Lung (tissue), 17 donors: ENCODE measurements at places on chromosomes 5 and 9. TPM values are rescaled to one million over a fixed set of nuclear protein-coding genes. Genes with fewer than 3 reads are reported as not detected.

Gene TRPM3
- 0.02 TPM for polyA plus RNA-seq

Gene FAM153A
- 2.2 TPM for polyA plus RNA-seq

Gene CBY3
- polyA plus RNA-seq: 0.10 TPM

Gene NPR3
- polyA plus RNA-seq: 3.9 TPM

GRCh38 chr9:124875501-124875900 is 13.6 kb downstream of the ARPC5L start:
- H3K36me3 ChIP-seq: peaks cover 30% of the 10 kb centered on the region
- no peaks in the 10 kb centered on the region for H3K27me3 ChIP-seq
- peaks cover 9% of the 10 kb centered on the region for H3K4me1 ChIP-seq
- H3K4me3 ChIP-seq: no peak overlapping the region

DNA sequence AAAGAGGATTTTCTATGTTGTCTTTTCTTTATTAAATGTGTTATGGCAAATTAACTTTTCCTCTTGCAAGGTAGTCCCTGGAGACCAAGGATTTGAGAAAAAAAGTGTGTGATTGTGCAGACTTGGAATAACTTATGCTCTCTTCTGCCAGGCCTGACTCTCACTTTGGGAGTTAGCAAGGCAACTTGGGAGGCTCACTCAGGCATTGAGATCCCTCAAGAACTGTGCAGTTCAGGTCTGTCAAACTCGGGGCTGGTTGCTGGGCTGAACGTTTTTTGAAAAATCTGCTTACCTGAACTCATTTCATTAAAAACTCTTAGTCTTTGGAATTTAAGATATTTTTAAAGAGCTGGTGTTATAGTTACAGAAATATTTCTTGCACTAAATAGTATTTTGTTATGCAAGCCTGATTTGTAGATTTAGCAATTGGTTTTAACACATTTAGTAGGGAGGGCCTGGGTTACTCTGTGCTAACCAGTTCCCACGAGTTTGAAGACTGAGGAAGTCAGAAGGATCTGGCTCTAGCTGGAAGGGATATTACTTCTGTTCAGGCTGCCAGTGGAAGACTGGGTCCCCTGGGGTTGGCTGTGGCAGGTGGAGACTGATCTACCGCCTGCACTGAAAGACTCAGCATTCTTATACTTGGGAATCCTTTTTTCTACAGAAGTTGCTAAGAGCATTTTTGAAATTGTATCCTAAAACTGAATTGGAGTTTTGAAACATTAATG is 150.4 kb upstream of the PCSK5 start:
- H3K27me3 ChIP-seq: no peaks in the 10 kb centered on the region
- no peak for DNase-seq
- no peaks in the 10 kb centered on the region for H3K36me3 ChIP-seq
- H3K27ac ChIP-seq: no peak overlapping the region
- H3K4me1 ChIP-seq: no peaks in the 10 kb centered on the region
- H3K4me3 ChIP-seq: no peak overlapping the region

GRCh38 chr5:43244823-43245565 is 53.0 kb downstream of the NIM1K start:
- H3K4me1 ChIP-seq: no peaks in the 10 kb centered on the region
- H3K4me3 ChIP-seq: no peak overlapping the region
- H3K27me3 ChIP-seq: no peaks in the 10 kb centered on the region
- DNase-seq: no peak
- no peak overlapping the region for H3K27ac ChIP-seq

- DNase-seq: peak; percentile 91
- H3K36me3 ChIP-seq: no peaks in the 10 kb centered on the region
- H3K4me3 ChIP-seq: no peak overlapping the region
- no peaks in the 10 kb centered on the region for H3K27me3 ChIP-seq
Observed at GRCh38 chr5:169442403-169442874, 141.1 kb upstream of the SPDL1 start.

Gene DRD1
- 0.12 TPM for polyA plus RNA-seq

DNA sequence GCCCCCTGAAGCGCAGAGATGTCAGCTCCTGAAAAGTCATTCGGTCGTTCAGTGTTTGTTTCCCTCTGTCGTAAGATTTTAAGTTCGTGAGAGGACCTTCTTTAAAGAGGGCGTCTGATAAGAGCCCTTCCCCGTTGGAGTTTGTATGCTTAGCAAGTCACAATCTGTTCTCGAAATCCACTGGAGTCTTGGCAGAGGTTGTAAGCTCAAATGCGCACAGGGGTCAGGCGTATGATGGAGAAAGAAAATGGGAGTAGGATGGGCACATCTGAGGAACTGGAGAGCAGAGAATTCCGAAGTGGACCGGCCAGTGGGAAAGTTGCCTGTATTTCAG is 710 bp downstream of the HSD17B4 start:
- H3K4me1 ChIP-seq: peaks cover 16% of the 10 kb centered on the region
- peak overlapping the region; percentile 98 for H3K27ac ChIP-seq
- peaks cover 5% of the 10 kb centered on the region for H3K36me3 ChIP-seq
- H3K4me3 ChIP-seq: peak overlapping the region; percentile 62
- H3K27me3 ChIP-seq: no peaks in the 10 kb centered on the region
- DNase-seq: peak; percentile 60

DNA sequence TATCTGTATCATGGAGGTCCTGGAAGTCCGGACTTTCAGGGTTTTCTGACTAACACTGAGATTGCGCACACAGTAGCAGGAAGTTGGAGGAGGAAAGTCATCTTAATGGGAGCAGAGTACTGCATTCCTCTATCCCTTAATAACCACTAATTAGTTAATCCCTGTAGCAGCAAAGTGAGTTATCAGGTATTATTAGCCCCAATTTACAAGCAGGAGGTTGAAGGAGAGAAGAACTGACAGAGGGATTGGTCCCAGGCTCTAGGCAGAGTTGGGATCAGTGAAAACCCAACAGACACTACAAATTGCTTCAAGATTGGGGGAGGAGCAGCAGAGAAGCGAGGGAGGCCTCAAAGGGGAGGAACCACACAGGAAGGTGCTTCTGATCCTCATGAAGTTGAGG is 74.5 kb upstream of the XPA start:
- no peak overlapping the region for H3K27ac ChIP-seq
- H3K36me3 ChIP-seq: no peaks in the 10 kb centered on the region
- no peak overlapping the region for H3K4me3 ChIP-seq
- H3K4me1 ChIP-seq: no peaks in the 10 kb centered on the region
- no peak for DNase-seq

DNA sequence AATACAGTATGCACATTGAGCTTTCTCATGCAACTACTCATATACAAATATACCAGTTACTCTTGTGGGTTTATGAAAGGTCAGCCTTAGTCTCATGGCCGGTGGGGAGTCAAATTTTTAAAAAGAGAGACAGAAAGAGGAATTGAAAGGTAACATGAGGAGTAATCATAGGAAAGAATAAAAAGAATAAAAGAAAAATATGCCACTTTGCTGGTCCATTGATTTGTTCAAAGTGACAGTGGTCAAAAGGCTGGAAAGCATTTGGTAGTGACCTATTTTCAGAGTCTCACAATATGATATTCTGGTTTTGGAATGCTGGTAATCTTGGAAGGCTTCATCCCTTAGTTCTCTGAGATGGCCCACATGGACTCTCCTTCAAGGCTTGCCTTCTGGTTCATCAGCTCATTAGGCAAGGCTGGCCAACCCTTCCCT is 67.0 kb downstream of the ZNF366 start:
- no peak overlapping the region for H3K27ac ChIP-seq
- H3K4me3 ChIP-seq: no peak overlapping the region
- peaks cover 9% of the 10 kb centered on the region for H3K4me1 ChIP-seq
- peaks cover 4% of the 10 kb centered on the region for H3K36me3 ChIP-seq

GRCh38 chr5:175738602-175739133 is 80.8 kb downstream of the HRH2 start:
- H3K36me3 ChIP-seq: no peaks in the 10 kb centered on the region
- no peak for DNase-seq
- H3K4me3 ChIP-seq: no peak overlapping the region
- H3K4me1 ChIP-seq: no peaks in the 10 kb centered on the region
- H3K27ac ChIP-seq: no peak overlapping the region

Gene OR13C5
- polyA plus RNA-seq: not detected

- H3K4me1 ChIP-seq: peaks cover 14% of the 10 kb centered on the region
- no peak overlapping the region for H3K27ac ChIP-seq
- no peaks in the 10 kb centered on the region for H3K36me3 ChIP-seq
- H3K4me3 ChIP-seq: no peak overlapping the region
Observed at GRCh38 chr5:96226941-96227552, 206.0 kb downstream of the PCSK1 start.

- no peaks in the 10 kb centered on the region for H3K27me3 ChIP-seq
- peaks cover 3% of the 10 kb centered on the region for H3K4me1 ChIP-seq
- peaks cover 14% of the 10 kb centered on the region for H3K36me3 ChIP-seq
- DNase-seq: no peak
- no peak overlapping the region for H3K27ac ChIP-seq
Observed at GRCh38 chr5:139686706-139687441, 38.7 kb downstream of the CXXC5 start.

DNA sequence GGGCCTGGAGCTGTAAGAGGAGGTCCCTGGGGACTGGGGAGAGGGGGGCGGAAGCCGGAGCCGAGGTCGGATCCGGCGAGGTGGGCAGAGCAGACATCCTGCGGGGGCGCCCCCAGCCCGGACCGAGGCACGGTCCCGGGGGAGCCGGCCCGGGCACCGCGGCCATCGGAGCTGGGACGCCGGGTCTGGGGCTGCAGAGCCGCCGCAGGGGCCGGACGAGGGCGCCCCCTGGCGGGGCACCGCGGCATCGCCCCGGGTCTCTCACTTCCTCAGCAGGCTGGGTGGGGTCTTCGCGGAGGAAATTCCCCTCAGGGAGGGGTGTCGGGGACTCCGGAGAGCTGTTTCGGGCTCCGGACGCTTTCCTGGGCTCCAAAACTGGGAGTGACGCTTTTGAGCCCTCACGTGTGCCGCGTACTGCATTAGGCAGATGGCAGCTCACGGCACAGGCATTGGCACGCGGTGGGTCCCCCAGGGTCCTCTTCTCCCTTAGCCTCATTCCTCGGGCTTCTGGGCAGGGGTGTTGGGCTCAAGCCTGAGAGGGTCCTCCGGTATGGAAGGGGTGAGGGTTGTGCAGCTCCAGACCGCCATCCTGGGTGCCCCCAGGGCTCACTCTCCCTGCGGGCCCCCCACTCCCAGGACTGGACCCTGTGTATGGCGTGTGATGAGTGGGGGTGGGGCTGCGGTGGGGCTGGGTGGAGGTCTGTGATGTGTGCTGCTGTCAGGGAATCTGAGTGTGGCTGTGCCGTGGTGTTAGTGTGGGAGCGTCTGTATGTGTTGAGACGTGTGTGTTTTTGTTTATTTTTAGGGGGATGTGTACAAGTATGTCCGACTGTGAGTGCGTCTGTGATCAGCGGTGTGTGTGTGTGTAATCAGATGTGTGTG is 29.6 kb downstream of the LHX2 start:
- no peaks in the 10 kb centered on the region for H3K36me3 ChIP-seq
- DNase-seq: peak; percentile 58

Gene IFNA13
- polyA plus RNA-seq: not detected

DNA sequence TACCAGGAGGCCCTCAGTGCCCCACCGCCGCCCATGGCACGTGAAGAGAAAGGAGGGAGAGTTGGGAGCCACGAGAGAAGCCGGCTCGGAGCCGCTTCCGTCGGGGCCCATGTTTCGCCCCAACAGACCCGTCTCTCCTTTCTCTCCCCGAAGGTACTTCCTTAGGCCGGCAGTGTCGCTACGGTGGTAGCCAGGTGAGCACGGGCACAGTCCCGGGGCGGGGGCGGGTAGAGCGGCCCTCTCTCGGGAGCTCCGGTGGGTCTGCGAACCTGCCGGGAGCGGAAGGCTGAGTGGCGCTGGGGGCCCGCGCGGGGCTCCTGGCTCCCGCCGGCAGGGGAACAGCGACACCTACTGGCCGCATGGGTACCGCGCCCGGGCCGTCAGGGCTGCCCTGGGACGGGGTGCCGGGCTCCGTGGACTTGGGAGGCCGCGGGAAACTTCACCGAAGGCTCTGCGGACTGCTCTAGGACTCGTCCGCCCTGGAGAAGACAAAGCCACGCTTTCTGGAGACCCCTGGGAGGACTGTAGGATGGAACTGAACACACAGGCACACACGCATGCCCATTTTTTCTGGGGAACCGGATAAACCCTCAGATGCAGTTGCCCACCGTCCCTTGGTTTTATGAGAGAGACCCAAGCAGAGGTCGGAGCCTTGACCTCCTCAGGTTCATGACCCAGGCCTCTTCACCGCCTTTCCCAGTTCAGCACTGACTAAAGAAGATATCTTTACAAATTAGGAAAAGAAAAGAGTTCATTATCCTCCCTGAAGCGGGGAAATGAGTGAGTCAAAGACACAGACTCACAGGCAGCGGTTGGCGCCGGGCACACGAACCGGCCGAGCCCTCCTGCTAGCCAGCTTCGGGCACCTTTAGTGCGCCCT is 202.5 kb downstream of the MEF2C start:
- H3K27me3 ChIP-seq: peaks cover 90% of the 10 kb centered on the region
- peak; percentile 65 for DNase-seq
- H3K27ac ChIP-seq: no peak overlapping the region

- no peak overlapping the region for H3K4me3 ChIP-seq
- no peak for DNase-seq
- H3K27me3 ChIP-seq: no peaks in the 10 kb centered on the region
Observed at GRCh38 chr5:39648848-39649227, 224.1 kb upstream of the DAB2 start.

GRCh38 chr5:103772248-103772647 is 209.7 kb upstream of the NUDT12 start:
- no peaks in the 10 kb centered on the region for H3K36me3 ChIP-seq
- no peak overlapping the region for H3K27ac ChIP-seq

- peaks cover 4% of the 10 kb centered on the region for H3K4me1 ChIP-seq
- no peak for DNase-seq
Observed at GRCh38 chr9:81610740-81611107, 78.6 kb downstream of the TLE1 start.

DNA sequence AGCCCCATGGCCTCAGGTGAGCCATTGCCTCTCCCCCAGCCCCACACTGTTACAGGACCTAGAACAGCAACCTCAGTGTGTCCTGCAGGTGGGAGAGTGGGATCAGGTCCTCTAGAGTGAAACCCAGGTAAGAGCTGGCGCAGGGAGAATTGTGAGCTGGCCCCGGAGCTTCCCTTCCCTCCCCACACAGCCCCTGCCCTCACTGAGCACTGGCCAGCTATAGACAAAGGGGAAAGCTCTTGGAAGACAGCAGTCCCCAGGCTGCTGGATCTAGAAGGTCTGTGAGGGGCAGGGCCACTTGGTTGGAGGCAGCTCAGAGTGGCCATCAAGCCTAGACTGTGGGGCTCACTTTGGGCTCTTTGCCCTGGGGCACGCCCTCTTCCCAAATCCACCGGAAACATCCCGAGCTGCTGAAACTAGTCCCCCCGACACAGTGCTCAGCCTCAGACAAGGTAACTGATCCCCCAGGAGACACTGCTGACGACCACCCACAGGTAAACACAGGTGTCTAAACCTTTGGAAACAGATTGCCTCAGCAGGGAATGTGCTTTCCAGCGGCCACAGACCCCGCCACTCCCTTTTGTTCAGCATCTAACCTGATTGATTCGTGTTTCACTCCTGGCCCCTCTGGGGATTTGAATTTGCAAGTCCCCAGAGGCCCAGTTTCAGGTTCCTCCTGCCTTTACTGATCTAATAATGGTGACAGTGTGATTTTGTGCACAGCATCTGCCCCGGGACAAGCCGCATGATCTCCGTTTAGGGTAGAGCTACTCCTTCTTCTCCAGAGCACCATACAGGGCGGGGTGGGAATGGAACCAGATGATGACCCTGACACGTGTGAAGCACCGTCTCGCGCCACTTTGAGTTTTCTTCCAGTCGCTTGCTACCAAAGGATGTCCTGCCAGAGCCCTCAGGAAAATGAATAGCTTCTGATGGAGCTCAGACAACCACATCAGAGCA is 42.2 kb upstream of the ADAMTS2 start:
- H3K36me3 ChIP-seq: no peaks in the 10 kb centered on the region
- H3K4me1 ChIP-seq: no peaks in the 10 kb centered on the region
- H3K27ac ChIP-seq: no peak overlapping the region
- DNase-seq: no peak
